ENCODE measurements at places on chromosomes 4 and X.

DNA sequence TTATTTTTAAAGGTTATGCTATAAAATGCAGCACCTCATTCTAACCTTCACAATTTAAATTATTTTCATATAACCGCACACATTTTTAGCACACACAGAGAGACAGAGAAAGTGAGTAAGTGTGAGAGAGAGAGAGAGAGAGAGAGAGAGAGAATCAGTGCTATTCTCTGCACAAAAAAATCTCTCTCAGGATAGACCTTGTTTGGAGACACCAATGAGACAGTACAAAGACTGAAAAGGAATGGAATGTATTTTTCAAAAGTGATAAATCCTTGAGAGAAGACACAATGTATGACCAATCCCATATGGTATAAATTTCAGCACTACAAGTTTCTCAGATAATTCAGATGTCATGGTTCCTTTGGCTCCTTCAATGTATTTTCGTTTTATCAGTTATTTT lies 132.1 kb upstream of the PCDH18 start:
- no peak for DNase-seq

DNA sequence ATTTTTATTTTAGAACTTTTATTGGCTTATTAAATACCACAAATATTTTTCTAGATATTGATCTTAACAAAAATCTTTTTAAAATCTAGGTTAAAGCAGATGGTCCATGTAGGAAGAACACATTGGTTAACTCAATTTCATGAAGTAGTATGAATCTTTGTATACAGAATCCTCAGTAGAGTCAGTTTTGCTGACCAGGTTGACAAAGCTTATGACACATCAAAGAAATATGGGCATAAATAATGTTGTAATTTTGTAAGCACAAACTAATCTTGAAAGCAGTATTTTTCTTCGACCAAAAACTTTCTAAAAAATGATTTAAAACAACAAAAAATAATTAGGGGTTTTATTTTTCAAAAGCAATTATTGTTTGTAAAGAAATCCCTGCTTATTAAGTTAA lies 479.3 kb upstream of the PCDH10 start:
- DNase-seq, result no peak

- no peak for DNase-seq
These were observed 65.1 kb downstream of the KDM6A start for GRCh38 chrX:44938111-44938510.

DNA sequence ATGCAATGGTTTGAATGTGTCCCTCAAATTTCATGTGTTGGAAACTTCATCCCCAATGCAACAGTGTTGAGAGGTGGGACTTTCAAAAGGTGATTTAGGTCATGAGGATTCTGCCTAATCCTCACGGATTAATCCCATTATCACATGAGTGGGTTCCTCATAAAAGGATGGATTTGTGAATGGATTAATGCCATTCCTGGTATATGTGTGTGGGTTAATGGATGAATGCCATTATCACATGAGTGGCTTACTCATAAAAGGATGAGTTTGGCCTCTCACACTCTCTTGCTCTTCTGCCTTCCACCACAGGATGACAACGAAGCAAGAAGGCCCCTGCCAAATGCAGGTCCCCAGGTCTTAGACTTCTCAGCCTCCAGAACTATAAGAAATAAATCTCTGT lies 30.5 kb upstream of the NEUROG2 start:
- DNase-seq, result no peak

DNA sequence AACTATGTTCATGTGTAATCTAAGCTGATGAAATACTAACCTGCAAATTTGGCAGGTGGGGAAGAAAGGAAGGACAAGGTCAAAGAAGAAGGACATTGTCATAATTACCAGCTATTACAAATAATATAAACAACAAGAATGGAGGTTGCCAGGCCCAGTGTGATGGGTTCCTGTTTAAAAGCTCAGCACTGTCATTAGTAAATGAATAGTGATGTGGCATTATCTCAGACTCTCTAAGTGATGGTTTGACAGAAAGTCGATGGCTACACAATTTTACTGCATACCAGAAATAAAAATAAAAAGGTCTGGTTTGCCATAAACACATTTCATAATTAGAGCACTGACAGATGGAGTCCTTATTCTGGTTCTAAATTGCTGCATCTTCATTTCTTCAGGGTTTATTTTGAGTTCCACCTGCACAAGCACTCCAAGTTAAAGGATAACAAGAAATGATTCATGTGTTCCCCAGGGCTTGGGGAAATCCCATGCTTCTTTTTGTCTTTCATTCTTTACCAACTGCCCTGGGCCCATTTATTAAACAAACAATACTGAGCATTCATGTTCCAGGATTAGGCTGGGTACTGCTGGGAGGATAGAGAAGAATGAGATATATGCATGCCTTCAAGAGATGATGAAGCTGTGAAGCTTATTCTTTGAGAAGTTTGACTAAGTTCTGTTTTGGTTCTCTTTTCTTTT lies 367.8 kb upstream of the RASGEF1B start:
- DNase-seq, result no peak

- no peak for DNase-seq
These were observed 5.1 kb upstream of the TSR2 start for GRCh38 chrX:54435121-54435520.

DNA sequence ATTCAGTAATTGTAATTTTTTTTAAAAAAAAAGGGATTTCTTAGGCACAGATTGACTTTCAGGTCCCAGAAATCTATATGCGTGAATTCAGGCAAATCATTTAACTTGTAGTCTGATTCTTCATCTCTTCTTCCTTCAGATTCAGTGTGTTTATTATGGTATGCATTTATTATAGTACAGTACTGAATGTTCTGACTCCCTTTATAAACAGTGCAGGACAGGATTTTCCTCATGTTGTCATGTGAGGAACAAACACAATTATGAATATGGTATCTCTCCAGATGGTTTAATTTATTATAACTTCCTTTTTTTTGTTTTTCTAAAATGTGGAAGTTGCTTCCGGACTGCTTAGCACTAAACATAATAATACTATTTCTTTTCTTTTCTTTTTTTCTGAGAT lies 54.2 kb downstream of the RPS3A start:
- no peak for DNase-seq

DNA sequence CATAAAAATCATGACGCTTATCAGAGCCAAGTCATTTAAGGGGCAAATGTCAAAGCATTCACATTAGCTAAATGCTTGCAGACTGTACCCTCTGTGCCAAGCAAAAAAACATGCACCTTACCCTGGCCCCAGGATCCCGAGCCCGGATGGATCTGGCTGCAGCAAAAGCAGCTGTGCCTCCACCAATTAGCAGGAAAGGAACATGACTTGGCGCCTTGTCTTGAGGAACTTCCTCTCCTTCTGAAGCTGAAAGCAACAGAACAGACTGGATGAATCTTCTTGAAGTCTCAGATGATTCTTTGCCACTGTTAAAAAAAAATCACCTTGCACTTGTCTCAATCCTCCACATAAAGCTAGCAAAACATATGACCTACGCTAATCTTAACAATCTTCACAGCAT lies 18.0 kb downstream of the AIFM1 start:
- DNase-seq, result no peak

DNA sequence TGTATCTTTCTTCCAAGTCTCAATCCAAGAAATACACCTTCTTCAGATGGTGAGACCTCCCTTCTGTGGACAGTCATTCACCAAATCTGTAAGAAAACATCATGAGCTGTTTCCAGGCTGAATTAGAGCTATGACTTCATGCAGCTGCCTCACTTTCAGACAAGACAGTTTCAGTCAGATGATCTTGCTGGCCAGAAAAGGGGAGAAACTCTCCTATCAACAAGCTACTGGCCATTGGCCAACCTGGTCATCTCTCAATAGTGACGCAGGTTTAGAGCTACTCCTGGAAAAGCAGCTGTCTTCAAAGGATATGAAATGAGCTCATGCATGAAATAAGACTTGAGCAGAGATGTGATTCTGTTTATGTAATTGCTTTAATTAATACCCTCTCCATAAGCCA lies 69.6 kb upstream of the NDP start:
- no peak for DNase-seq

DNA sequence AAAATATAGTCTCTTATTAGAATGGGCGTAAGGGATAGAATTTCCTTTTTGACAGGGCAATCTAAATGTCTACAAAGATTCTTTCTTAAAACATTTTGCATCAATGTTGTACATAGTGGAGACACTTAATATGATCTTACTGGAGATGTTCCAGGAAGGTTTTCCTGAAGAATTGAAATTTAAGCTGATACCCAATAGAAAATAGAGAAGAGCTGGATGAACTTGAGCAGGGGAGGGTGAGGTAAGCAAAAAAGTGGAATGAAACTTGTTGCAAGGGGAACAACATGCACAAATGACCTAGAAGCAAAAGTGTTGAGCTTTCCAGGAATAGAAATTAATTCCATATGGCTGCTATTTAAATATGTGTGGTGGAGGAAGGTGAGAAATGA lies 19.7 kb downstream of the SLAIN2 start:
- no peak for DNase-seq

GRCh38 chr4:17786567-17786966 lies 5.1 kb upstream of the FAM184B start:
- no peak for DNase-seq

DNA sequence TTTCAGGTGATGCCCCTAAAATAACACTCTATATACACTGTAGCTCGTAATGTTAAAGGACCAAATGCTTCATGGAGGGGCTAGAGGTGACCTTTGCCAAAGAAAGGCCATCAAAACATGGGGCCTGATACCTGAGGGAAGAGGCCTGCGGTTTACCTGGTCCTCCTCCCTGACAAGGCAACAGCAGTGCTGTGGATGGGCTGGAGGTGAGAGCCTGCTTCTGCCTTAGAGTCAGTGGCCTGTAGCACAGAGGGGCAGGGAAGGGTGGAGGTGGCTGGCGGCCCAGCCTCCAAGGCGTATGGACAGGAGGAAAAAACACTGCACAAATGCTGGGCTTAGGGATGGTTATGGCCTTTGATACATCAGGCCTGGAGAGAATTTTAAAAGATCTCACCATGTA lies 137.8 kb upstream of the USP38 start:
- no peak for DNase-seq

GRCh38 chr4:69095301-69095731 lies 958 bp upstream of the UGT2B7 start:
- no peak for DNase-seq

- no peak for DNase-seq
These were observed 32.0 kb downstream of the DCTD start for GRCh38 chr4:182885022-182885737.

DNA sequence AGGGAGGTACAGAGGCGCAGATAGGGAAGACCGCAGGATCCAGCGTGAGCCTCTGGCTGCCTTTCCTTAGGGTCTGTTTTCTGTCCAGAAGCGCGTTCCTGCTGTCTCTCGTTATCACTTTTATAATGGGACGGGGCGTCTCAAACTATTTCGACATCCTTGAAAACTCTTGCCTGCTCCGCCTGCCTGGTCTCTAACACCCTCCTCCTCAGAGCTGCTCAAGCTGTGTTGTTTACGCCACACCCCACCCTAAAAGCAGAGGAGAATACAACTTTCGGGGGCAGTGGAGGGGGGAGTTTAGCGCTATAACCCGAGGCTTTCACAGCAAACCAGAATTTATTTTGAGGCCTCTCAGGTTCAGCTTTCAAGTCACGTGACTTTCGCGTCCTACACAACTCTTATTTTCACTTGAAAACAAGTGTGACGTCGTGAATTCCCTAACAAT lies 646 bp upstream of the FAM3A start:
- DNase-seq, result no peak

DNA sequence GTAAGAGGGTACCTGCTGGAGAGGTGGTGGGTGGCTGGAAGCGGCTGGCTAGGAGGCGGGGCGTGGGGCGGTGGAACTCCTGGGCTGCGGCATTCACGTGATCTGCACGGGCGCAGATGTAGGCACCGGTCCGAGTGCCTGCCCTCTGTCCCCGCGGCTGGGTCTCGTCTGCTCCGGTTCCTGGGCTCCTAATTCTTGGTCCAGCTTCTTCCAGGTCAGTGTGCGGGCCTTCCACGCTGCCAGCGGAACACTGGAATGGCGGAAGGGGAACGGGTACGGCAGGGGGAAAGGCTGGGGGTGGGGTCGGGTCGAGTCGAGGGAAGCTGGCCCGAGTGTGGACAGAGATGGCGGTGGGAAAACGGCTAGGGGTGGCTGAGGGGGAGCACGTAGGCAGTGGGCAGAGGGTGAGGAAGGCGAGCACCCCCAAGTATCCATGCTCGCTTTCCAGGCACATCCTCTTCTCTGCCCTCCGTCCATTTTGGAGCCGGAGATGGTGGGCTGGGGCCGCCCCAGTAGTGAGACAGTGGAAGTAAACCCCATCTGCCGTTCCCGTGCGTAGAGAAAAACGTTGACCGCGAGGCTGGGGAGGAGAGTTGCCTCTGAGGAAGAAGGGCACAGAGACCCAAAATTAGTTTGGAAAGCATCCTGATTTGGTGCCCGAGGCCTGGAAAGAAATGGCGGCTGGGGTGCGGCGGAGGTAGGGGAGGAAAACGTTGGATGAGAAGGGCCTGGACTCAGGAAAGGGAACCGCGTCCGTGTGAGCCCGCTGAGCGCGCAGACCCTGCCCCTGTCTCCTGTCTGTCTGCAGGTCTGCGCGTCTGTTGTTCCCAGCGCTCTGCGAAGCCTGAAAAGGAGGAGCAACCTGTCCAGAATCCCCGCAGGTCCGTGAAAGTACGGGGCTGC lies at the start of gene TCEAL4:
Gene TCEAL4, plus strand, starts transcription at position 105 of the 903 bp plus-strand sequence. CDS start 1,161 bp downstream, outside the sequence.
- peak; percentile 49 for DNase-seq

DNA sequence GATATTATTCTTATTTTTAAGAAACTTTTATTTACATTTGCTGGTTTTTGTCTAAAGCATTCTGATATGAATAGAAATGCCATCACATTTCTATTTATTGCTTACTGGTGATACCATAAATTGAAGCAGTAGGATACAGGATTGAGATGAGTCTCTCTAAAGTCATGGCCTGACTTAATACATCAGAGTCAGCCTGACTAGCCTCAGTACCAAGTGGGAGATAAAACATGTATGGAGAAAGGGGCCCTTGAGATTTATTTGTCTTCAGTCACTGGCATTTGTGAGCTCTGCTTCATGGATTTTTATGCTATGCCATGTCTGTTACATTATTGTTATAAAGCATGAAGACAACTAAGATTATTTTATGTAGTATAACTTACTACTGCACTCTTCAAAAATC lies 465.5 kb downstream of the ADGRL3 start:
- DNase-seq, result no peak

DNA sequence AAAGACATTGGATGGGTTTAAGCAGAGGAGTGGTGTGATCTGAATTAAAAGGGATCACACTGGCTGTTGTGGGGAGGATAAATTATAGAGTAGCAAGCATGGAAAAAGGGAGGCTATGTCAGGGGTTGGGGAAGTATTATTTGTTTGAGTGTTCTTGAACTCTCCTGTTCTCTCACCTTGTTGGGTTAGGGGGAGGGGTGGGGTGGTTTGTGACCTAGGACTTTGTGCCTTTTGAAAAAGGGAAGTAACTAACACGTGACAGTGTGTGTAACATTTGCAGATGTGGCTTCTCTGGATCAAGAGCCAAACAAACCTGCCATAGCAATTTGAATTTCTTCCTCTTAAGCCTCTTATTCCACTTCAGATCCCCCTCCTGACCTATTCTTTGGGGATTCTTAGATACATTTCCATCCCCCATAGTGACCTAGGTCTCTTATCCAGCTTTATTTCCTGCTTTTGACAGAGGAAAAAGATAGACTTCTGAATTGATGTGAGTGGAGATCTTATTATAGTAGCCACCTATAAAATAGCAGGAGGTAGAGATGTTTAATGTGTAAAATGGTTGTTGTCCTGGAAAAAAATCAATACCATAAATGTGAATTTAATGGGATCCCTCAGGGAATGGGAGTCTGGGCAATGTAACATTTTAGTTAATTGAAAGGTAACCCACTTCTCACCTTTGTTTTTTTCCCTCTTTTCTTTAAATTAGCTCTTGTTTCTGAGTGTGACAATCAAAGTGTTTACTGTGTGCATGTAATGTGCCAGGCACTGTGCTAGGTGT lies 120.4 kb downstream of the CT47B1 start:
- peak; percentile 63 for DNase-seq
